ENCODE measurements at places on chromosomes 7 and 10.

GRCh38 chr7:96414931-96415292 lies 93.0 kb upstream of the SLC25A13 start:
- peak; percentile 48 for DNase-seq

DNA sequence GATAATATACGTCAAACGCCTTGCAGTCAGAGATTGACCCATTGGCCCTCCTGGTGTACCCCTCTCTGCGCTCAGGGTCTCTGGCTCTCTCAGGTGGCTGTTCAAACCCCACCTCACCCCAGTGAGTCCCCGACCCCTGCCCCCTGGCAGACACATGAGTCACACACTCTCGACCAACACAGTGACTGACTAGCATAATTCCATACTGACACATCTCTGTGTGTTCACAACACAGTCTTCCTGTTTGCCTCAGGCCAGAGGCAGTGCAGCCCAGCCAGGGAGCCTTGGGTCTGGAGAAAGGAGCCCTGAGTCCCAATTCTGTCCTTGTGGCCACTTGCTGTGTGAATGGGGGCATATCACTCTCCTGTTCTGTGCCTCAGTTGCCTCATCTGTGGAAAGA lies 40.1 kb downstream of the PALD1 start:
- DNase-seq = peak; percentile 39

DNA sequence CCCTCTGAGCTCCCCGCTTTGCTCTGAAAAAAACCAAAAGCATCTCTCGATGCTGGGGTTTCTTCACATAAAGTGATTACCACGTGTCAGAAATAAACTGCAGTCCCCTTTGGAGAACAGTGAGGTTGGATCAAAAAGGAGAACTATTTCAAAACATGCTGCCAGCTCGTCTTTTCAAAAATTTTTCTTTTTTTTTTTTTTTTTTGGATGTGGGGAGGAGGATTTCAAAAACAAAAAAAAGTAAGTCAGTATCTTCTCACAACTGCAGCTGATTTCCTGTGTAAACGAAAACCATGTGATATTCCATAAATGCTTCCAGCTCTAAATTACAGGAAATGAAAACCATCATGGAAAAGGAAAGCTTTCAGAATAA lies 155.0 kb upstream of the LYZL2 start:
- peak; percentile 62 for DNase-seq

DNA sequence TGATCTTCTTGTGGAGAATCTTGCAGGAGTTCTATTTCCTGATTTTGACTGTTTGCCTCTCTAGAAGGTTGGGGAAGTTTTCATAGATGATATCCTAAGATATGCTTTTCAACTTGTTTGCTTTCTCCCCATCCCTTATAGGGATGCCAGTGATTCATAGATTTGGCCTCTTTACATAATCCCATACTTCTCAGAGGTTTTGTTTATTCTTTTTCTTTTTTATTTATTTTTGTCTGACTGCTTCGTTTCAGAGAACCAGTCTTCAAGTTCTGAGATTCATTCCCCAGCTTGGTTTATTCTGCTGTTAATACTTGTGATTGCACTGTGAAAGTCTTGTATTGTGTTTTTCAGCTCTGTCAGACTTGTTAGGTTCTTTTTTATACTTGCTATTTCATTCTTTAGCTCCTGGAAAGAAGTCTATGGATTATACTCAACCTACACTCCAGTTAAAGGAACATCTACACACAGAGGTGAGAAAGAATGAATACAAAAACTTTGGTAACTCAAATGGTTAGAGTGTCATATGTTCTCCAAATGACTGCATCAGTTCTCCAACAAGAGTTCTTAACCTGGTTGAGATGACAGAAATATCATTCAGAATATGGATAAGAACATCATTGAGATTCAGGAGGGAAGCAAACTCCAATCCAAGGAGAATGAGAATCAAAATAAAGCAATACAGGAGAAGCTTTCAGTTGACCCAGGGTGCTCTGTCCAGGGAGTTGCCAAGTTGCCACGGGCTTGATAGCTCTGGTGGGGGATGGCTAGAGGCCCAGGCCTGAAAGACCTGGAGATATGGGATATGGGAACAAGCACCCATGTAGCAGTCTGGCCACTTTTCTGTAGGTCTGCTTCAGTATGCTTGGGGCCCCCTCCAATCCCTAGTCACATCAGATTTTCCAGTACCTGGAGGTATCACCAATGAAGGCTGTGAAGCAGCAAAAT lies 150.3 kb downstream of the AHR start:
- peak; percentile 8 for DNase-seq

DNA sequence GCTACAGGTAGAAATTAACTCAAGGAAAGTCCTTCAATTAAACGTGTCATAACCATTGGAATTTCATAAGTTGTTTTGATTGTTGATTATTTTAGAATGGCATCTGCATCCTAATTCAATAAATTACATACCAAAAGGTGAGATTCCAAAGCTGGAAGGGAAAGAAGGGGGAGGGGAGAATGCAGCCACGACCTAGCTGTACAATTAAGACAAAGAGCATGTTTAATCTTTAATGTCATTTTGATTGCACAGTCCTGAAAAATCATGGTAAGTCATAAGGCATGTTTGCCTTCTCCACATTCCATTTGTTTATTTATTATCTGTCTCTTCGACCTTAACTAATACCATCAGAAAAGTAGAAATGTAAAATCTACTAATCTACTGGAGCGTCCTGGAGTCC lies 358.1 kb downstream of the FRMD4A start:
- DNase-seq = no peak

- no peak for DNase-seq
Observed at GRCh38 chr7:50685135-50686065, 97.3 kb downstream of the GRB10 start.

- no peak for DNase-seq
Observed at GRCh38 chr7:27083646-27084045, 12.2 kb downstream of the HOXA1 start.

- no peak for DNase-seq
Observed at GRCh38 chr10:66862687-66863258, 63.1 kb upstream of the LRRTM3 start.

DNA sequence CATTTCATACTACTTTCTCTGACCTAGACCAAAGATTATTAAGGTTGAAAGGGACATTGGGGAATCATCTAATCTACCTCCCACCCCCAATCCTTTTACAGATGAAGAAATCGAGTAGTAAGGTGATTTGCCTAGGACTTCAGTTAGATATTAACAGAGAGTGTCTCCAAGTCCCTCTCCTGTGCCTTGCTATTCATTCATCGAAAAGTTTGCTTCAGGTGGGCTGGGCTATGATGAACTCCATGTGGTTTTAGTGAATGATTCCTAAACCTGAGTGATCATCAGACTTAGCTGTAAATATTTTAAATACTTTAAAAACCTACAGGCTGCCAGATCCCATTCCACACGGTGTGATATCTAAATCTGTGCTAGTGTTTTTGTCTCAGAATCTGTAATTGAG lies 259.4 kb upstream of the SORCS1 start:
- no peak for DNase-seq

- DNase-seq = no peak
Observed at GRCh38 chr10:128476368-128476725, 350.1 kb upstream of the MKI67 start.

- peak; percentile 66 for DNase-seq
Observed at GRCh38 chr10:91389636-91390512, 20.3 kb upstream of the HECTD2 start.

DNA sequence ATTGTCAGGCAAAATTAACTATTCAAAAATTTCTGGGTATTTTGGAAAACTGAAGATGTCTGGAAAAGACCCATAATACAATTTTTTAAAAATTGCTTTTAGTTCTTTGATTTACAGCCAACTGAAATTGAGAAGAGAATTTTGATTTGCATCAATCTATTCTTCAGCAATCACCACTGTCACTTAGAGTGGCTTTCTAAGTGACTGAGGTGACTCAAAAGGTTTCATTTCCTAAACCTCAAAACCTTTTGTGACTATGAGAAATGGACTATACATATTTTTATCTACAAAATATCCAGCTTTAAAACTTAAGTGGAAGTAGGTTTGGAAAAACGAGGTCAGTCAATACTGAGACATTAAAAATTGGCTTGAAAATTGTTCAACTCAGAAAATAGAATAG lies 60.0 kb downstream of the ENO4 start:
- DNase-seq = no peak

GRCh38 chr10:133336577-133337369 lies at the start of gene CALY:
Gene CALY (minus strand): TSS chr10:133336896. CDS start chr10:133328989, 7,907 bp downstream.
- no peak for DNase-seq

GRCh38 chr10:86899670-86900276 lies 57.6 kb downstream of the MMRN2 start:
- DNase-seq = peak; percentile 47

DNA sequence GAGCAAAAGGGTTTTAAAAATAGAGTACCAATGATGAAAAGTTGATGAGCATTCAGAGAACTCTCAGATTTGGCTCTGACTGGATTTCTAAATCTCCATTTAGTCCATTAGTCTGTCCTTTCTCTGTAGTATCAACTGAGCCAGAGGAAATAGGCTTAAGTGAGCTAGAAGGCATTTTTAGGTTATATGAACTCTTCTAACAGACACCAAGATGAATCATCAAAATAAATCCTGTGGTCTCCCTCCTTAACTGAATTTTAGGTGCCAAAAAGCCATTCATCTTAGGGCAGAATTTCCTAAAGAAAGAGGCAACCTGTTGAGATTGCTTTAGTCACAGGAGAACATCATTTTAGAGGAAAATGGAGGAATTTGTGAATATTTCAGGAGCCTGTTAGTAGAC lies 305.1 kb downstream of the AUTS2 start:
- DNase-seq = no peak

DNA sequence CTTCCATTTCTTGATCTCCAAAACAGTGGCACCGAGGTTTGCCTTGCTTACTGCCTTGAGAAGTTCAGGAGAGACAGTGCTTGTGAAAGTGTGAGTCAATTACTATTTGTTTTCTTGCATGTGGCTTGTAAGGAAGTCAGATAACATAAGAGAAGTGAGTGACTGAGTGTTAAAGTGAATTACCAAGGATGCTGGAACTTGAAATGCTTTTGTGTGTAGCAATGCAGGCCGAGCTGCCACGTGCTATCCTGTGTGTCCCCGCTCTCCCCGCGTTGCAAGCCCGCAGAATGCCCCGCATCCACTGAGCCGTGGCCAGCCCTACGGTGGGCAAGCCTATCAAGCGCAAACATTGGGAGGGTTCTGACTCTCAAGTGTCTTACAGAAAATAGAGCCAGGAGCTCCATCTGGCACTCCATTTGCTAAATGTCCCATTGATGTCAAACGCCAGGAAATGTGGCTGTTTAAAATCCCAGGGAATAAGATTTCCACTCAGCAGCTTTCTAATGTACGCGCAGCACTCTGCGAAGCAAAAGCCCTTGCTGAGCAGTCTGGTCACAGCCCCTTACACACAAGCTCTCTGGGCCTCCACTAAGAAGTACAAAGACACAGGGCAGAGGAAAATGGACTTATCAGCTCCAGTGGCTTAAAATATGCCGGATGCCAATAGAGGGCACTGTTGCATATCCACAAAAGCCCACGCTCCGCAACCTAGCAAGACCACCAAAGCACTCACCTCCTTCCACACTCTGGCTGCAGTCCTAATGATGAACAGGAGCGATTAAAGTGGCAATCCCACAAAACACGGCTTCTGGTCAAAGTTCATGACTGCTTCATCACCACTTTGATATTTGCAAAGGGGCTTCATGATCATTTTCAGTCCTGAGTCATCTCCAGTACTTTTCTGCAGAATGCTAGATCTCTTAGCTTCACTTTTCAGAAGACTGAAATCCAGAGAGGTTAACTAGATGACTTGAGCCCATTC lies 158.0 kb upstream of the ITGB1 start:
- peak; percentile 61 for DNase-seq

GRCh38 chr10:78942091-78942501 lies 126.7 kb upstream of the ZMIZ1 start:
- no peak for DNase-seq

DNA sequence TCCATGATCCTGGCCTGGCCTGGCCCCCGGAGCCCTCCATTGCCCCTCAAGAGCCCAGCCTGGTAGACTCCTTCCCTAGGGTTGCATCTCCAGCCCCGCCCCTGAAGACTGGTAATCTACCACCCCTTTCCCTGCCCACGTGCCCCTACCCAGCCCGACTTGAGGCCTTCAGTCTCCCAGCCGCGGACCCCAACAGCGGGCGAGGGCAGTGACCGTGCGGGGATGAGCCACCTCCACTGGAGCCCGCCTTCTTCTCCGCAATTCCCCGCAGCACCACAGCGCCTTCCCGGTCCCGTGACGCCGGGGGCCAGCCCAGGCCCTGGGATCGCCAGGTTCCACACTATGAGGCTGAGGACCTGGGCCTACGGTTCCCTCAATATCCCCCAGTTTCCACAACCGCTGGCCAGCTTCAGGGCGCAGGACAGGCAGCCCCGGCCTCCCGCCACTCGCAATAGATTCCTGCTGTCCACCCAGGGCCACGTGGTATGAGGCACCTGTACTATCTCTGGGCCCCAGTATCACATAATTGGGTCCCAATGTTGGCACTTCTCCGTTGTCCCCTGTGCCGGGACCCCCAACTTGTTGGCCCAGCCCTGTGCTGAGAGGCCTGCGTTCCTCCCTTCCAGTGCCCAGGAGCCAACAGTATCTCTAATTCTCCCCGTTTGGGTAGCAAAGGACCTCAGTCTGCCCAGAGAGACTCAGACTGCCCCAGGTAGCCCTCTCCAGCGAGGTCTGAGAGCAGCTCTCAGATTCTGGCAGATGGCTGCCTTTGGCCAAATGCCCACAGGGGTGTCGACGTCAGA lies 1.1 kb upstream of the GPRIN2 start:
- DNase-seq = no peak

DNA sequence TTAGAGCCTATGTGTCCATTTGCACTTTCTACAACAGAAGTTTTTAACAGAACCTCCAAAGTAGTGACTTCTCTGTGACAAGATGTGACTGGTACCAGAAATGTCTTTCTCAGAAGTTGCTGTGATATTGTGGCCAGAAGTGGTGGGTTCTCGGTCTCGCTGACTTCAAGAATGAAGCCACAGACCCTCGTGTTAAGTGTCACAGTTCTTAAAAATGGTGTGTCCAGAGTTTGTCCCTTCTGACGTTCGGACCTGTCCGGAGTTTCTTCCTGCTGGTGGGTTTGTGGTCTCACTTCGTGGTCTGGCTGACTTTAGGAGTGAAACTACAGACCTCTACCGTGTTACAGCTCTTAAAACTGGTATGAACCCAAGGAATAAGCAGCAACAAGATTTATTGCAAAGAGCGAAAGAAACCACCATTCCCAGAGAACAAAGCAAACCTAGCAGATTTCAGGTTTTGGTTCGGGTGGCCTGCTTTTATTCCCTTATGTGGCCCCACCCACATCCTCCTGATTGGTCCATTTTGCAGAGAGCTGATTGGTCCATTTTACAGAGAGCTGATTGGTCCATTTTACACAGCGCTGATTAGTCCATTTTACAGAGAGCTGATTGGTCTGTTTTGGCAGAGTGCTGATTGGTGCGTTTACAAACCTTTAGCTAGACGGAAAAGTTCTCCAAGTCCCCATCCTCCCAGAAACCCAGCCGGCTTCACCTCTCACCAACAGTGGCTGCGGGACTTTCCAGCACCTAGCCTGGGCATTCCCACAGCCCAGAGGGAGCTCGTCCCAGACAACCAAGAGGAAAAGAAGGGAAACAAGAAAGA lies 3.0 kb downstream of the ITPRID1 start:
- DNase-seq = no peak

All from HCEC 1CT (cell line).